Bronchial epithelial cell (primary cell): ENCODE measurements at places on chromosomes 7 and 10.
A peak's percentile ranks its signal among the peaks of the same experiment; 100 is the strongest.

DNA sequence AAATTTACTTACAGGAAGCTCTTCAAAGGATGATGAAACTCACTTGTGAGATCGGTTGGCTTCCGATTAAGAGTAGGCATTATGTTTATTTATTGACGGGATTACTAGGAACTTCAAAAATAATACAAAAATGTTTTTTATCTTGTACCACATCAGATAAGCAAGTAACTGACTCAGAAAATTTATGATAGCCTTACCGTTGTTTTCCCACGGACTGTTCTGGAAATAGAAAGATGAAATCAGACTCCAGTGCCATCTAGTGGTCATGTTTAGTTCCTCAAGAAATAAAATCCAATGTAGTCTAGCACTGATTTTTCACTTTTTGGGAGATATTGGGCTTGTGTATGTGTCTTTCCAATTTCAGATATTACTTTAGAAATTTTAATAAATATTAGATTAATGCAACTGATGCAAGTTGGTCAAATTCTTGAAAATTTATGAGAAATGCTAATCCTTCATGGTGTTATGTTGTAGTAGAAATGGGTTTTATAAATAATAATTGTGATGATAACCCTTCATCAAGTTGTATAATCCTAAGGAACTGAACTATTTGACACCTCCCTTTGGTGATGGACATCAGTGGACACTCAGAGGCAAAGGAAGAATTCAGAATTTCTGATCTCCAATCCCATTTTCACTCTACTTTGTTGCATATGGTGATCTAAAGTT lies 168.8 kb downstream of the TMEM26 start:
- DNase-seq: peak; percentile 59

DNA sequence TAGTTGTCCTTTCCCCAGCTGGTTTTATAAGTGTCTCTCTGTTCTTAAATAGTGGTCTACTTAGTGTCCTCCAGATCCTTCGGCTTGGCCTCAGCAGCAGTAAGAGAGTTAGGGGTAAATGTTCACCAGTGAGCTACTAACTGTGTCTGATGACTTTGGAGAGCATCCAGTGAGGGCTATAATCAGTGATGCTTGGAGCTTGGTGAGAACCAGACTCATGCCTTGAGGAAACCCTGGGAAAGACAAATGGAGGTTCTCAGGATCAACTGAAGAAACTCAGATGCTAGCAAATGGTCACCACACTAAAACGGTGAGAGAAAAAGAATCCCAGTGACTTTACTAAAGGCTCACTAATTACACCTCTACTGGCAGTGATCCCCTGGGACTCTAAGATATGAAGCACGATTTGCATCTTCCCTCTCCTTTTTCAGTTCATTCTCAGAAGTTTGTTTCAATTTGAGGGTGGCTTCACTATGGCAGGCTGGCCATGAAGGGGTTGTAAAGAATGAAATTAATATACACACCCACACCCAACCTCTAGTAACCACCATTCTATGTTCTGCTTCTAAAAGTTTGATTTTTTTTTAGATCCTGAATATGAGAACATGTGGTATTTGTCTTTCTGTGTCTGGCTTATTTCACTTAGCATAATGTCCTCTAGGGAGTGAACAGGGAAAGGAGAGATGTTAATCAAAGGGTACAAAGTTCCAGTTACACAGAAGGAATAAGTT lies 177.9 kb downstream of the PDE1C start:
- no peak for DNase-seq

DNA sequence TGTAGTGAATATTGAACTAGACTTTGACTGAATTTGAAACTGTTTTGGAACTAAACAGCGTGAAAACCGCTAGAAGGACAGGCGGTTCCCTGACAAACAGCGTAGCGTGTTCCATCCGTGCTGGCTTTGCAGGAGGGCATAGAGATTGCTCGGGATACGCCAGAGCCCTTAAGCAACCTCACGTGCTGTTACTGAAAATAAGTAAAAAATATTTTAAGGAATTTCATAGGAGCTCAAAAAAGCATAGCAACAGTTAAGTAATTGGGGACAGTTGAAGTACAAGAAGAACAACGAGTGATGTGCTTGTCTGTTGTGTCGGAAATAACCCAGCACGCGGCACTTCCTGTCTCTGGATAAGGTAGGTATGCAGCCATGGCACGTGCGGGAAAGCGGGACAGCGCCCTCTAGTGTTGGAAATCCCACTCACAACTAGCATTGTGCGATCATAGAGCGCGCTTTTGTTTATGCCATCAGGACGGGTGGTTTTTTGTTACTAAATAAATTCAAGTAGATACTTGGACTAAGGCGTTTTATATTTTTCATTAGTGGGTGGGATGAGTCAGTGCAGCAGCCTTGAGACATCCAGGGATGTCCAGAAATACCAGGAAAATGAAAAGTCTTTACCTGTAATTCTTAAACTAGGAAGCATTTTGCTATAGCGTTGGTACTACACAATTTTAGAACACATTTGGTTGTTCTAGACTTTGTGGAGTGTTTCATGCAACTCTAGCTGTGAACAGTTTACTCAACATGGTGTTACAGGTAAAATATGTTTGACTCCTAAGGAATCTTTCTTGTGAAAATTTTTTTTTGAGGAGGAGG lies 50.4 kb downstream of the DNAJB6 start:
- peak; percentile 68 for DNase-seq

DNA sequence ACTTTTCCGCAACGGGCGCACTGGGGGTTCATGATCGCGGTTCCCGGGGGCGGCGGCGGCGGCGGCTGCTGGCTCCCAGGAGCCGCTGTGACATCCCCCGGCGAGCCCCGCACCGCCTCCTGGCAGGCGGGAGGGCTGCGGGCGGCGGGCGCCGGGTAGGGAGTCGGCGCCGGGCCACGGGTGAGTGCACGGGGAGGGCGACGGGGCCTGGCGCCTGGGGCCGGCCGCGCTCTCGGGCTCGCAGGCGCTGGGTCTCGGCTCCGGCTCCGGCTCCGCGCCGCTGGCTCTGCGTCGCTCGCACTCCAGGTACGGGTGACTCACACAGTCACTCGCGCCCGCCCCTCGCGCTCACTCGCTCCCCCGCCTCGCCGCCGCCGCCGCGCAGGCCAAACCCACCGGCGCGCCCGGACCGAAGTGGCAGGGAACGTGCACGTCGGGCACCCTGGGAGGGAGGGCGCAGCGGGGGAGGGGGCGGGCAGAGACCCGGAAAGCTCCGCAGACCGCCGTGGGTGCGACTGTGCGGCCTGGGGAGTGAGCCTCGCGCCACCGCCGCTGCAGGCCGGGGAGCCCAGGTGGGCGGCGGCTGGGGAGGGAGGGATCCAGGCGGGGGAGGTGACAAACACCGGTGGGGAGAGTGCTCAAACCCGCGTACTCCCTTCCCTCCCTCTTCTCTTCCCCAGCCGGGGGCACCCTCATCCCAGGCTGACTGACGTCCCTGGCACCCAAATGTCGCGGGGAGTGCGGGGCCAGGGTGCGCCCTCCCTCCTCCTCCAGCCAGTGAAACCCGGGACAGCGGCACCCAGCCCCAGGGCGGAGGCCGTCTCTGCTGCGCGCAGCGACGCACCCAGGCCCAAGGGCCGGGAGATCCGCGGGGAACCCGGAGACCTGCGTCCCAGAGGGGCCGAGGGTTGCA lies 276.9 kb upstream of the NEBL start:
- peak; percentile 37 for DNase-seq
